T-helper 9 cell (primary cell): ENCODE measurements at places on chromosomes 12 and 14.

GRCh38 chr12:64411427-64411826, 7.2 kb downstream of the XPOT start:
- no peak for DNase-seq

GRCh38 chr12:5017638-5018348, 25.9 kb upstream of the KCNA5 start:
- DNase-seq = no peak

DNA sequence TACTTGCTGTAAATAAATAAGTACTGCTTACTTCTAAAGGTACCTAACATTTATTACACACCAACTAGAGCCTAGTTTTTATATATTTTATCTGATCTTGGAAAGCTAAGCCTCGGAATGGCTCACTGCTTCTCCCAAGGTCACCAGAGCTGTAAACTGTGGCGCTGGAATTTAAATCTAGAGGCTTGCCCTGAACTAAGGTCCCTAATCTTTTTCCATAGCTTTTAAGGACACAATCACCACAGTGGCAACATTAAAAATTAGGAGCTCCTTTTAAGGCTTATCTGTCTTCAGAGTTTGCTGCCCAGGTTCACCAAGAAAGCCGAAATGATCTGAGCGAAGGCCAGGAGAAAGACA, 670 bp downstream of the CCNB1IP1 start:
- DNase-seq = no peak

GRCh38 chr14:100664841-100665510, 61.7 kb upstream of the DLK1 start:
- no peak for DNase-seq

DNA sequence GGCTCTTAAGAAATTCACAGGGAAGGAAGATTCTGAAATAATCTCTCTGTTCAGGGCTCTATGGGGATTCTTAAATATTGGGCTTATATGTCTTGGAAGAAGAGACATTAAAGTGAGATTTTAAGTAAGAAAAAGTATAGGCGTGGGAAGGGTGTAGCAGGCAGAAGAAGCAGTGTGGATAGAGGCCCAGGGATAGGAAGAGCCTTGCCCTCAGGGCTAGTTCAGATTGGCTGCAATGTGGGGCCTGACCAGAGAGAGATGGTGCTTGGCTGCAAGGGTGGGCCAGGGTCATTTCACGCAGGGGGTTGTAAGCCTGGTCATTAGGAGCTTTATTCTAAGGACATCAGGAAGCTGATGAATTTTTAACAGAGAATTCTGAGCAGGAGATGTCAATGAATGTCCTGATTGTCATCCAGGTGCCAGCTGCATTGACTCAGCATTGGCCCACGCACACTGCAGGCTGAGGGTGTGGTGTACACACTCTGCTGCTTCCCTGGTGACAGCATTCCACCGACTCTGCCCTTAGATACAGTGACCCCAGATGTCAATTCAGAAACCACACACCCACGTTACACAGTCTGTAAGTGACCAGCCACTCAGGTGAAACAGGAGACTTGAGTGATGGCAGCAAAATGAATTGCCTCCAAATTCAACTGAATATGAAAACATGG, 582.5 kb downstream of the NRXN3 start:
- no peak for DNase-seq

DNA sequence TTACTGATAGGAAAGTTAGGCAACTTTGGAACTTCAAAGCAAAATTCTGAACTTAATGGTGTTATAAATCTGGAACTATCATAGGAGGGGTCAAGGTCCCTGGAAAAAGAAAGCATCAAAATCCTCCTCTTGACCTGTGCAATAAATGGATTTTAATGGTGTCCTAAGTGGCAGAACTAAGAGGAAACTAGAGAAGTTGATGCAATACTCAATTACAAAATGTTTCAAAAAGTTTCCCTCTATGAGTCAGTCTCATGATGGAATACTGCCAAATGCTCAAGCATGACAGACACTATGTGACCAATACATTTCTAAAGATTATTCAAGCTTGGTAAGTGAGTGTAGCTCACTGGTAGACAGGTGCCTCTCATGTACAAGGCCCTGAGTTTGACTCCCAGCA, 47.7 kb upstream of the ERGIC2 start:
- DNase-seq = no peak

DNA sequence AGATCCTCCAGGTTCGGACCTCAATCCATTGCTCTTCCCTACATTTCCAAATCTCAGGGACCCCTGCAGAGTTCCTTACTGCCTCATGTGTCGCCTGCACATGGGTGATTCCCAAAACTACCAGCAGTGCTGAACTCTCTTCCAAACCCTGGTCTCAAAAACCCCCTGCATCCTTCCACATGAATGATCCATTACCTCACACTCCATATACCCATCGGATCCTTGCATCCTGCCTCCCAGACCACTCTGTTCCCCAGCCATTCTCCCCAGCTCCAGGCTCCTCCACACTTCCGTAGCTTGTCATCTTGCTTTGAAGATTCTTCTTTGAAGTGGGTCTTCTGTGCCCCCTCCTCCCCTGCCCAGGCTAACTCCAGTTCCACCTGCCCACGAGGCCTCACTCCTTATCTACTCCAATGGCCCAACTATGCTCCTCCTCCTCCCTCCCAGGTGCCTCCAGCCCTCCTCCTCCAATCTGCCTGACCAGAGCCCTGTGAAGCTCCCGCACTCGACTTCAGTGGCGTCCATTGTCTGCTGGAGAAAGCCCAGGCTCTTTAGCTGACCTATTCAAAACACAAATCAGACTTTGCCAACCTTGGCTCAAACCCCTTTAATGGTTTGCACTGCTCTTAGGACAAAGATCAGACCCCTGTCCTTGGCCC, 13.8 kb downstream of the RAPGEF3 start:
- DNase-seq = no peak

DNA sequence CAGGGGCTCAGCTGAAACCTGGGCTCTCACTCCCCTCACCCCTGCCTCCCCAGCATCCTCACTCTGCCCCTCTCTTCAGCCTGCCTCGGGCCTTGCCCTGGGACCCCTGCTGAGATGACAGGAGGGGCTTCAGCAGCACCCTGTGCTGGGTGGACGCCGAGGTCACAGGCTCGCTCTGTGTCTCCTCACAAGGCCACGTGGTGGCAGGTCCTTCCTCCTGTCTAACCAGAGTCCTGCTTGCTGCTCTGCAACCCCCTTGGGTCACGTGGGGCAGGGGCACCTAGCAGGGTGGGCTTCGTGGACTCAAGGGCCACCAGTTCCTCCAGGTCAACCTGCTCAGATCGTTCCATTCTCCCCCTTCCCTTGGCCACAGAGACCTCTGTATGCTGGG, 90.4 kb downstream of the TMEM121 start:
- no peak for DNase-seq

DNA sequence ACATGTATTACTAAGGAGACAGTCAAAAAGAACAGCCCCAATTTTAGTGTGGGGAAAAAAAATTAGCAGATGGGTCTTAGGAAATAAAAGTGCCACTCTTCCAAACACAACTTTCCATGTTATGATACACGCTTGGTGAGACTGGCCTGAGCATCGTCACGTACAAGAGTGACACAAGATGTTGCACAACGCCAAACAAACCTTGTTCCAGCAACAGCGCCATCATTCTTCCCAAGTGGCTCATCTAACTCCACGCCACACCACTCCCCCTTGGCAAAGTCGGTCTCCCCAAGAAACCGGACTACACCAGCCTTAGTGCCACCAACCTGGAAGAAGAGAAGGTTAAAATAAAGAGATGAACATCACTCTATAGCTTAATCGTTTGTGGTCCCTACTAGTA, 58.7 kb downstream of the CLIP1 start:
- no peak for DNase-seq

GRCh38 chr14:23154964-23155587, 28.4 kb downstream of the SLC7A8 start:
- DNase-seq = no peak

DNA sequence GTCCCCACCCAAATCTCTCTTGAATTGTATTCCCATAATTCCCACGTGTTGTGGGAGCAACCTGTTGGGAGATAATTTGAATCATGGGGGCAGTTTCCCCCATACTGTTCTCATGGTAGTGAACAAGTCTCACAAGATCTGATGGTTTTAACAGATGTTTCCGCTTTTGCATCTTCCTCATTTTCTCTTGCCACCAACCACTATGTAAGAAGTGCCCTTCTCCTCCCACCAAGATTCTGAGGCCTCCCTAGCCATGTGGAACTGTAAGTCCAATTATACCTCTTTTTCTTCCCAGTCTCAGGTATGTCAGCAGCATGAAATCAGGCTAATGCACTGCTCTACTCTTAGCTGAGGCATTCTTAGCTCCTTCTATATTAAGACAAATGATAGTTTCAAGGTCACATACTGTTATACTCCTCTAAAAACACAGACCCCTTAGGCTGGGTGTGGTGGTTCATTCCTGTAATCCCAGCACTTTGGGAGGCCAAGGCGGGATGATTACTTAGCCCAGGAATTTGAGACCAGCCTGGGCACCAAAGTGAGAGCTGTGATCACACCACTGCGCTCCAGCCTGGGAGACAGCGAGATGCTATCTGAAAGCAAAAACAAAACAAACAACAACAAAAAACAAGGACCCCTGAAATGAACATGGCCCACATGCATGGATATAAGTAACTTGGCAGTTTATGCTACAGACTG, 3.6 kb downstream of the SCAF11 start:
- DNase-seq = no peak

GRCh38 chr12:29152223-29152868, 3.3 kb downstream of the FAR2 start:
- DNase-seq = no peak

DNA sequence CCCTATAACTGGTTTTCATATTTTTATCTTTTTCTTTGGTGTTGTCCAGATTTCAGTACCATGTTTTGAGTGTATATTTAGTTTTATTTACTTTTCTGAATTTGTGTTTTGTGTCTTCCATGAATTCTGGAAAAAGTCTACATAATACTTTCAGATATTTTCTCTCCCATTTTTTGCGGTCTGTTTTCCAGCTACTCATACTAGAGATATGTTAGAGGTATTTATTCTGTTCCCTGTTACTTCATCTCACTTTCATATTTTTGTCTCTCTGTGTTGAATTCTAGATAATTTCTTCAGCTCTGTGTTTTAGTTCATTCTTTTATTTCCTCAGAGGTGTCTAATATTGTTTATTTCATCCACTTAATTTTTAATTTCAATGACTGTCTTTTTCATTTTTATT, 74.2 kb downstream of the IFT81 start:
- DNase-seq = no peak

DNA sequence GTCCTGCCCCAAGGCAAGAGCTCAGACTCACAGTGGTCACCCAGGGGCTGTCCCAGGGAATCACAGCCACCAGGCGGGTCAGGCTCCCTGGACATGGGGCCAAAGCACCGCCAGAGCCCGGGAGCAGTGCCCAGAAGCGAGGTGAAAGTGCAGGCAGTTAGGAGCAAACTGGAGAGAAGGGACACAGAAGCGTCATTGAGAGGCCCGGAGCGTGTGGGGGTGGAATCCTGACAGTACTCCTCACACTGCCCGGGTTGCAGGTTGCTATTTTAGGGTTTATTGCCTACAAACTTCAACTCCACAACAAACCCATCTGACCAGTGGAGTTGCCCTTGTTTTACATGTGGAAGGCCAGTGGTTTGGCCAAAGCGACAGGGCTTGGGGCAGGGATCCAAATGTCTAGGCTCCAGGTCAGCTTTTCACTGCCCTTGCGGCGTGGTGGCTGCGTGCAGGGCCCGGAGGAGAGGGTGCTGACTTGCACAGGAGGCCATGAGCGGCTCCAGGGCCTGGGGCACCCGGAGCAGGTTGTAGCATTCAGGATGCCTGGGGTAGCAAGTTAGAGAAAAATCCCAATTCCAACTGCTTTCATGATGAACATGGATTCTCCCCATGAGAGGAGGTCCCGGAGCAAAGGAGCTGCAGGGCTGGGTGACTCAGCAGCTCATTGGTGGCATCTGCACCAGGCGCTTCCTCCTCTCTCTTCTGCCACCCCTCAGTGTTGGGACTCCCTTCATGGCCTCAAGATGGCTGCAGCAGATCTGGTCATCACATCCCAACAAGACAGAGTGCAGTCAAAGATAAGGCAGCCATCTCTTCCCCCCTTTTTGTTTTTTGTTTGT, 112.3 kb upstream of the NCOR2 start:
- DNase-seq = no peak

DNA sequence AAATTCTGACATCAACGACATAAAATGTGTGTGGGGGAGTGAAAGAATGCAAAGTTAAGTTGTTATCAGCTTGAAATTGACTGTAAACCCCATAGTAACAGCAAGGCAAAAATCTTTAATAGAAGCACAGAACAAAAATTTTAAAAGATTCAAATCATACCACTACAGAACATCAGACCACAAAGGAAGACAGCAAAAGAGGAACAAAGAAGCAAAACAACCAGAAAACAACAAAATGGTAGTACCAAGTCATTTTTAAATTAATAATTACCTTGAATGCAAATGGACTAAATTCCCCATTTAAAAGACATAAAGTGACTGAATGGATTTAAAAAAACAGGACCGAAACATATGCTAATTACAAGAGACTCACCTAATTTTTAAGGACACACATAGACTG, 31.3 kb downstream of the A2M start:
- no peak for DNase-seq

DNA sequence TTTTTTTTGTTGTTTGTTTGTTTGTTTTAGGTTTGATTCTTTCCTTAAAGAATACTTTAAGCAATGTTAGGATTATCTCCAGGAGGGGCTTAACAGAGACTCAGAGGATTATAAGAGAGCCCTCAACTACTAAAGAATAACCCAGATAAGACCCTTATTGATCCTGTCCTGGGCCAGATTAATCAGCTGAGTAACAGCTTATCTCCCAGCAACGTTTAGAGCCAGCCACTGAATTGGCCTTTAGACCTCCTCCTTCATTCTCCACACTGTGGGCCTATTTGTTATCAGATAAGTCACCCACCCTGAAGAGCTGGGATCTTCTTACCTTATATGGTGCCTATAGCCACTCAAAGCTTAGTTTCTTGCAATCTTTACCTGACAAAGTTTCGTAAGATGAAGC, 71.1 kb downstream of the FIGNL2 start:
- no peak for DNase-seq

- no peak for DNase-seq
Measured at GRCh38 chr14:94574336-94574735, 6.9 kb upstream of the SERPINA5 start.

GRCh38 chr14:50670196-50670865, 2.2 kb upstream of the SAV1 start:
- DNase-seq = no peak

DNA sequence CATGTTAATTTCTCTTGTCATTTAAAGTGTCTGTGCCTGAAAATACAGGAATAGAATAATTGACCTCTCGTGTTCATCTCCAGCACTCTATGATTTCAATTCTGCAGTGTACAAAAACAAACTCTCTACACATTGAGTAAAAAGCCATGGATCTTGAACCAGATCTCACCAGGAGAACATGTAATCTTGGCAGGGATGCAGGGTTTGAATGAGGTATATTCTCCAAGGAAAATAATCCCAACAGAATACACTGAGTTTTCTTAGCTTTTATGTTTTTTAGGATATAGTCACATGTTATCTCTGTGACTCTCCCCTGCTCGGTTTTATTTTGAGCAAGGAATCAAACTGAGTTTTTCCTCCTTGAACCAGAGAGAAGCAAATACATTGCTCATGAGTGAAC, 224.7 kb downstream of the PIK3C2G start:
- no peak for DNase-seq
